ENCODE measurements at places on chromosomes 7 and 10.

DNA sequence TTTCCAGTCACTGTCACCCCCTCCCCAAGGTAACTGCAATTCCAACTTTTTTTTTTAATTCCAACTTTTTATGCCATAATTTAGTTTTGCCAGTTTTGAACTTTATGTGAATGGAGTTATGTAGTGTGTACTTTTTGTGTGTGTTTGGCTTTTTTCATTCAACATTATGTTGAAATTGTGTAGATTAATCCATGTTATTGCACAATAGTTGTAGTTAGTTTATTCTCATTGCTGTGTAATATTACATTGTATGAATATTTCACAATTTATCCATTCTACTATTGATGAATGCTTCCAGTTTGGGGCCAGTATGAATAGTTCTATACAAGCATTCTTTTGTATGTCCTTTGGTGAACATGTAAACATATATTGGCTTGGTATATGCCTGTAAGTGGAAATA is 32.5 kb downstream of the MXI1 start:
- no peak for DNase-seq

DNA sequence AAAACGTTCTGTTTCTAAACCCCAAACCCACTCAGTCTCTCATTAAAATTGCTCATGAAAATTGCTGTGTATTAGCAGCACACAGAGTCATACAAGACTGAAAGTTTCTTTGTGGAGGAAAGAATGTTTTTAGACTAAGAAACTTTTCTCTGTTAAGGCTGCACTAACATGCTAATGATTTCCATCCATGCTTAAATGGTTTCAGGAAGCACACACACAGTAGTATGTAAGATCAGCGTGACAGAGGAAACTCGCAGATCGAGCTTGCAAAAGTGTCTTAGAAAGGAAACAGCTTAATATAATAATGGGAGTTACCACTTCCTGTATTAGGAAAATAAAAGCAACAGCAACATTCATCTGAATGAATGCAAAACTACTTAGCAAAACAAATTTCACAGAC is 112.7 kb downstream of the ICA1 start:
- no peak for DNase-seq

DNA sequence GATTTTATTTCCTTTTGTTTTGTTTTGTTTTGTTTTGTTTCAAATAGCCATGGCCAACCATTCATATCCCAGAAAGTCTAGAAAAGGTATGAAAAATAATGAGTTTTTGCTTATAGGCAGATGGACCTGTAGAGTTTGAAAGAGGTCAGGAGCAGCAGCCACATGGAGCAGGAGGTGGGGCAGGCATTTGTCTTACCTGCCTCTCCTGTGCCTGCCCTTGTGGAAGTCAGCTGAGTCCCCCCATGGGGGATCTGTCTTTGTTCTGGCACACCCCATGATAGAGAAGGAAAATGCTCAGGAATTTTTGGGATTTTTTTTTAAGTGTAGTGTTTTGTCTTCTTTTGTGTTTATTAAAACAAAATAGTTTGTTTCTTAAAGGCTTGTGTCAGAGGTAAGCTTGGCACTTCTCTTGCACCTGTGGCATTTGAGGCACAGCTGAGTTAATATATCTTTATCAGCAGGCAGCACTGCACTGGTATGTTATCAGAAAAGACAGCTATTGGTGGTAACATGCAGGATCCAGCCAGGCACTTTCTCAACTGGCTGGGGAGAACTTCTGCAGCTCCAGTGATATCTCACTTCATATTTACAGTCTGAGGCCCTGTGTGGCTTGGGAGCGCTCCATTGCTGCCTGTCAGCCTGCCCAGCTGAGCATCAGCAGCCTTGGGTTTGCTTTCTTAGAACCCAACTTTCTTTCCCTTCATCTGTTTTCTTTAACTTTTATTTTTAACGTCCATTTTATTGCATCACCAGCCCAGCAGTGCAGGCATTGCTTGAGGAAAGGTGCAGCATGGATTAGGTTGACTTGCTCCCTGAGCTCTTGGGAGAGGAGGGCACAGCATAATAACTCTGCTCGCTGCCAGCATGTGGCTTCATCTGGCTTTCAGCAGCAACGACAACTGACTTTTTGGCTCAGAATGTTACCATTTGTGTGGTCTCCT is 44.4 kb downstream of the LRRC4 start:
- no peak for DNase-seq

GRCh38 chr10:8350250-8350967 is 295.9 kb downstream of the GATA3 start:
- DNase-seq = no peak

DNA sequence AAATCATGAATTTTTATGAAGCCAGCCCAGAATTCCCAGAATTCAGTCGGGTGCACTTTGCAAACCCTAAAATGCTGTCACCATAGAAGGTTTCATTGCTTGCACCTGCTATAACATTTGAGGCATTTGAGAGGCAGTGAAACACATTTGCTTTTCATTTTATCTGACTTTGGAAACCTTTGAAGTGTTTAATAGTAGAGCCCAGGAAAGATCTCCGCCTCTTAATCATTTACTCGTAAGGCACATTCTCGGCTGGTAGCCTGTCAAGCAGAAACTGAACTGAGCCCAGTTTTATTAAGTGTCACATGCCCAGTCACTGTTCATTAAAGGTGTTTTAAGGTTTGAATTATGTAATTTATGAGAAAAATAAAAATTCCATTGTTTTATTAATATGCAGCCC is 247.6 kb downstream of the EMX2 start:
- DNase-seq = no peak

DNA sequence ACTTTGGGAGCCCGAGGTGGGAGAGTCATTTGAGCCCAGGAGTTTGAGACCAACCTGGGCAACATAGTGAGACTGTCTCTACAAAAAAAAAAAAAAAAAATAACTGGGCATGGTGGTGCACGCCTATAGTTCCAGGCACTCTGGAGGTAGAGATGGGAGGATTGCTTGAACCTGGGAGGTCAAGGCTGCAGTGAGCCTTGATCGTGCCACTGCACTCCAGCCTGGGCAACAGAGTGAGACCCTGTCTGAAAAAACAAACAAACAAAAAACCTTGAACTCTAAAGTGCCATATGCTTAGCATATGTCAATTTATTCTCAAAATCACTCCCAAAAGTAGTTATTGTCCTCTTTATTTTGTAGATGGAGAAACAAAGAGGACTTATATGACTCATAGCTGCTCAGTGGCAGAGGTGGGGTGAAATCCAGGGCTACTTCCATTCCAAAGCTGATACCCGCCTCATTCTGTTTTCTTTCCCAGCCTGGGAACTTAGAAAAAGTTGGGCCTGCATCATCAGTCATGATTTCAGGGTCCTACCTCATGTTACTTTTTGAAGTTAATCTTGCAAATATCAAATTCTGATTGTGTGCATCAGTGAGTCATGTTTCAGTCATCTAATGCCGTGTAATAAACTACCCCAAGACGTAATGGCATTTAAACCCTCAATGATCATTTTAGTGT is 13.3 kb downstream of the DHTKD1 start:
- no peak for DNase-seq

Data from D341Med (cell line).